ENCODE measurements at places on chromosomes 16 and 17. TPM values are rescaled to one million over a fixed set of nuclear protein-coding genes. Genes with fewer than 3 reads are reported as not detected.

DNA sequence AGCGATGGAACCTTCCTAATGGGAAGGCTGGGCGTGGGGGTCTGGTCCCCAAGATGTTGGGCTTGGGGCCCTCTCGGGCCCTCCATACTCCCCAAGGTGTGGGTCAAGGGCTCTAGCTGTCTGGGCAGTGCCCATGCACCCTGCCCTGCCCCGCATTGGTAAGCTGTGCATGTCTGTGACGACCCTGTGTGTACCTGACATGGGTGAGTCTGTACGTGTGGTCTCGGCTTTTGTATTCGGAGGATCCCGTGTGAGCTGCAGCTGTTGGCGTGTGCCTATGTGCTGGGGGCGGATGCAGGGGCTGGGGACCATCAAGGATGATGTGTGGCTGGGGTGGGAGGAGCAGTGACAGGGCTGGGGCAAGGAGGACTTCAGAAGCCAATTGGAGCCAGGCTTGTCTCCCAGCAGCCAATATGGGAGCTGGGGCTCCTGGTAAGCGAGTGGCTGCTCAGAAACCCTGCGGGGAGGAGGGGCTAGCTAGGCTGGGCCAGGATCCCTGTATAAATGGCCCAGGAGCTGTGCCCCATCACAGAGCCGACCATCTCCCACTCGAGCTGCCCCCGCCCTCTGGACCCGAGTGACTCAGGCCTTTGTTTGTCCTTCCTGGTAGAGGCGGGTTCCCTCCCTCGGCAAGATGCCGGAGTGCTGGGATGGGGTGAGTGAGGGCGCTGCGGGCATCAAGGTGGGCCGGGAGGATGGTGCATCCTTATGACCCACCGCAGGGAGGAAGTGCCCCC, at the start of gene NDRG4:
Gene NDRG4, plus strand, starts transcription at position 529 of the 737 bp plus-strand sequence. Its CDS starts 106 bp downstream, at position 635.
- peak; percentile 56 for DNase-seq

GRCh38 chr16:69408475-69408874, 15.9 kb upstream of the CYB5B start:
- no peak for DNase-seq

DNA sequence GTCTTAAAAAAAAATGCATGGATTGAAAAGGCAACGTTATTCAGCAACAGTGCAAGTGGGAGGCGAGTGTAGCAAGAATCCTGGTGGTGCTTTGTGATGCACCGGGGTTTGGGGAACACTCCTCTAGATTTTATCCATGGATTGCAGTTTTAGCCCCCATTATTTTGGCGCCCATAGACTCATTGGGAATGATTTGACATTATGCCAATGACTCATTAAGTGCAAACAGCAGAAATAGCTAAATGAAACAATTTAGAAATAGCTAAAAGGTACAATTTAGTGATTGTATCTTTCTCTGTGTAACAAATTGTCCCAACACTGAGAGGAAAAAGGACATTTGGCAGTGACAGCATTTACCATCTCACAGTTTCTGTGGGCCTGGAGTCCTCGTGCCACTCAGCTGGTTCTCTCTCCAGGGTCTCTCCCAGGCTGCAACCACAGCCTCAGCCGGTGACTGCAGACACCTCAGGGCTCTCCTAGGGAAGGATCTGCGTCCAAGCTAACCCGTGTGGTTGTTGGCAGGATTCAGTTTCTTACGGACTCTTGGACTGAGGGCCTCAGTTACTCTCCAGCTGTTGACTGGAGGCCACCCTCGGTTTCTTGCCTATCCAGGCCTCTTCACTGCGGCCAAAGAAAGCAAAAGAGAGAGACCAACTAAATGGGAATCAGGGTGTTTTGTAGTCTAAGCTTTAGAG, 398.7 kb downstream of the SNX29 start:
- no peak for DNase-seq

DNA sequence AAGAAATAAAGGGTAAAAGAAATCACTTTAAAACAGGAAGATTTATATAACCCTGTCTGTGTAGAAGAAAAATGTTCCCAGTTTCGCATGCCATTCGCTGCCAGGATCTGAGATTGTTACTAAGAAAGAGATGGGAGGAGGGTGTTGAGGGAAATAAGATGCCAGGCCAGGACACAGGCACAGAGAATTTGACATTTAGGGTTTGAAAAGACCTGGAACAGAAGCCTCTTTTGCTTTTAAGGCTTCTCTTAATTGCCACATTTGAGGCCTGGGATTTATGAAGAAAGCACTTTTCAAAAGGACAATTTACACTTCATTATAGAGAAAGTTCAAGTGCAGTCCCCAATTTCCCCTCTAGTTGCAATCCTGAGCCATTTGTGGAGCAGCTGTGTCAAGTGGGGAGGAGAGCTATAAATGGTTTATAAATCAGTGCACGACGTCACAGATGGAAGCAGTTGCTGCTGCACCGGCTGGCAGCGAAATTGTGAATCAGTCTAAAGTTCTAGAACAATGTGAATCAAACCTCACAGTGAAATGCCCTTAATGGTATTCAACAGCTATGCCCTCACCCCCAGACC, 26.5 kb upstream of the C16orf87 start:
- DNase-seq = peak; percentile 39

- no peak for DNase-seq
Observed at GRCh38 chr16:49969091-49970030, 55.7 kb upstream of the CNEP1R1 start.

DNA sequence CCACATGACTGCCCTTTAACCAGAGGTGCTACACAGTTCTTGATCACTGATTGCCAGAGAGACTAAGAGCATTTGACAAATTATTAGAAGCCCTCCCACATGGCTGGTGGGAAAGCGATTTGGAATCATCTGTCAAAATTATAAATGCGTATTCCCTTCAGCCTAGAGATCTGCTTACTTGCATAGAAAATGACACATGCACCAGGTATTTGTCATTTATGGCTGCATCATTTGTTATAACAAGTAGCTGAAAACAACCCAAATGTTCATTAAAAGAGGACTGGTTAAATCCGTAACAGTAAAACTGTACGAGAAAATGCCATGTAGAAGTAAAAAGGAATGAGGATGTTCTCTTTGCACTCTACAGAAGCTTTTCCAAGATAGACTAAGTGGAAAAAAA, 21.4 kb downstream of the BCO1 start:
- DNase-seq = no peak

GRCh38 chr17:66620528-66620927, 214.4 kb upstream of the CACNG5 start:
- DNase-seq = no peak

GRCh38 chr17:55722742-55723487, at the start of gene TMEM100:
Gene TMEM100 (minus strand): TSS chr17:55722864. CDS start chr17:55721070, 1,794 bp downstream.
- DNase-seq = peak; percentile 73

Gene ITGA2B
- total RNA-seq = 0.48 TPM

Gene CD300LF
- not detected for total RNA-seq

Gene MT1G
- not detected for total RNA-seq

Gene DPEP2
- 0.18 TPM for total RNA-seq

Gene JPH3
- 0.09 TPM for total RNA-seq

Gene JMJD6
- 36.6 TPM for total RNA-seq

Data from endothelial cell of umbilical vein (primary cell).